Stimulated activated CD8-positive, alpha-beta memory T cell treated with anti-CD3 and anti-CD28 coated beads, Interleukin-2, amount 100 ng/mL, for 48 hours (primary cell): ENCODE measurements at places on chromosomes 2 and 18.

DNA sequence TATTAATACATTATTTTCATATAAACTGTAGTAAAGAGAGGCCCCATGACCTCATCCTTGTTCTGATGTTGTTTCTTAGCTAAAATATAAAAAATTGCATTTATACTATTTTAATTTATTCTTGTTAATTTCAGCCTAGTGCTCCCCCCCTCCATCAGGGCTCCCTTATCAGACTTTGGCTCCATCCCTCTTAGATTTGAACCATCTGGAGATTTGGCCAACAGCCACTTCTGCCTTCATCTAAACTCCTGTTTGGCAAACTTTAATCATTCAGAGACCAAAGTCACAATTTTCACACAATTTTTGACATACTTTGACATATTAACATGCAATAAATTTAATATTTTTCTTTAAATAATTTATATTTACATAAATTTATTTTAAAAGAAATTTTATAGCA is 569.3 kb downstream of the TDRD15 start:
- no peak for DNase-seq

DNA sequence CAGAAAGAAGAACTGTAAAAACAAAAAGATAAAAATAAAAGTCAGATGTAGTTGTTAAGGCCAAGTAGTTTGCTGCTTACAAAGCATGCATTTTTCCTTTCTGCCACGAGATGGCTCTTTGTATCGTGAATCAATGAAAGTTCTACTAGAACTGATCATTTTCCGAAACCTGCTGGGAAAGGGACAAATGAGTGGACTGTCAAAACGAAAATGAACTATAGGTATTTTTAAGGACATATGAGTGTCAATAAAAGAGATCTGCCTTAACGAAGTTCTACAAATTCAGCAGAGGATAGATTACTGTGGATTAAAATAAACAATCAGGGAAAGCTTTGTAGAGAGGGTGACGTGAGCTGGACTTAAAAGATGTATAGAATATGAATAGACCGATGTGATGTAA is 15.0 kb upstream of the ELOA2 start:
- DNase-seq = no peak

DNA sequence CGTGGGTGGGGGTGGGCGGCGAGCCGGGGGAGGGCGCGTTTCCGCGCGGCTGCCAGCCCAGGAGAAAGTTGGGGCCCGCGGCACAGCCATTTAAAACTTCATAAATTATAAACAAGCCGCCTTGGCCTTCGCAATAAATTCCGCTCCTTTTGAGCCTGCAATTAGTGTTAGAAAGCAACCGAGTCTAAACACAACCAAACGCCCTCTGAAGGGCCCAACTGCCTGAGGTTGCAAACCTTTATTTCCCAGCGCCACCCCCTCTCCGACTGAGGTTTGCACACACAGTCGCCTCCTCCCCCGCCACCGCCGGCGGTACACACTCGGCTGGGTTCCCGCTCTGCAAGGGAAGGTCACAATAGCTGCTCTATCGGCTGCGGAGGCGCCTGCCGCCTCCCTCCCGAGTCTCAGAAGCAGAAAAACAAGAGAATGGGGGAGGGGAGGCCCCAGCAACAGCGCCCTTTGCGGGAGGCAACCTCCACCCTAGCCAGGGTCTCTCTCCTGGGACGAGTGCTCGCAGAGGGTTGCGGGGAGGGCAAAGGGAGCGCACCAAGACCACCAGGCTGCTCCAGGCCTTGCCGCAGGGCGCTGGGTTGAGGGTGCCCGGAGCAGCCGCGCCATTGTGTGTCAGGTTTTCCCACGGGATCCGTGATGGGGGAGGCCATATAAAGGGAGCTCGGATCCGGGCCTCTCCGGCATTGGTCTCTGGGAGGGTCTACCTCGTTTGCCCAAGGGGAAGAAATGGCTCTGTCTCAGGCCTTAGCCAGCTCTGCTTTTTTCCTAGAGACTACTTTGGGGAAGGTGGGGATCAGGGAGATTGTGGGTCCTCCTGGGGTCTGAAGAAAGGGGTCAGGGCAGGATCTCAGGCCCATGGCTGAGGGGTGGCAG is 13.4 kb upstream of the HOXD1 start:
- DNase-seq = no peak

DNA sequence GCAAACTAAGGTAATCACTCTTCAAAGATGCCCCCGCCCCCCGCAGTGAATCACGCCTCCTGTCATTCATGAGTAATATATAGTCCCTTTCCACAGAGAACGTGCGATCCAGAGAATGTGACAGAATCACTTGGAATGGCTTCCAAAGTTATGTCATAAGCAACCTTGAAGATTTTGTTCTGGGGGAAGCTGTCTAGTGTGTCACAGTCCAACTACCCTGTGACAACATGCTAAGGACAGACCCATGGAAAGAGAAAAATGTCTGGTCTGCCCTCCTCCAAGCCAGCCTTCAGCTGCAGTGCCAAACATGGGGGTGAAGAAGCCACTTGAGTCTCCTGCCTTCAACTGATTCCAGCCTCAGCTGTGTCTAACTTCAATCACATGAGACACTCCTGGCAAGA is 259.1 kb downstream of the SS18 start:
- no peak for DNase-seq

GRCh38 chr2:221448057-221448843 is 123.9 kb downstream of the EPHA4 start:
- no peak for DNase-seq

DNA sequence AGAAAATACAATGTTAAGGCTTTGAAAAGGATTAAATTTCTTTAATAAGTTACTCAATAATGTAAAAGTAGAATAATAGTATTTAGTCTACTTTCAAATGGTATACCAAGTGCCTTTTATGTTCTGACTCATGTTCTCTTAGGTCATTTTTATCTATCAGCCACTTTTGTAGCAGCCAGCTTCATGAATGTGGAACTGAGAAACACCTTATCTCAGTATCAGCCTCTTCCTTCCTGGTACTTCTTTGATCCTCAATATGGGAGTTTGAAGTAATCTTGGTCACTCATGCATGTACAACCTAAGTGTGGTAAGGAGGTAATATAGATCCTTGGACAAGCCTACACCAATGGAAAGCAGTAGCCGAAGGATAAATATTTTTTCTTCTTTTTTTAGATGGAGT is 180.4 kb upstream of the NRXN1 start:
- no peak for DNase-seq

GRCh38 chr2:144546933-144547332 is 27.0 kb upstream of the ZEB2 start:
- DNase-seq = no peak

GRCh38 chr2:74261204-74261864 is 62.9 kb downstream of the MTHFD2 start:
- DNase-seq = no peak

GRCh38 chr18:30908381-30908780 is 134.2 kb downstream of the DSC3 start:
- DNase-seq = no peak

- peak; percentile 7 for DNase-seq
Measured at GRCh38 chr2:241924069-241924908, 54.8 kb downstream of the RTP5 start.

DNA sequence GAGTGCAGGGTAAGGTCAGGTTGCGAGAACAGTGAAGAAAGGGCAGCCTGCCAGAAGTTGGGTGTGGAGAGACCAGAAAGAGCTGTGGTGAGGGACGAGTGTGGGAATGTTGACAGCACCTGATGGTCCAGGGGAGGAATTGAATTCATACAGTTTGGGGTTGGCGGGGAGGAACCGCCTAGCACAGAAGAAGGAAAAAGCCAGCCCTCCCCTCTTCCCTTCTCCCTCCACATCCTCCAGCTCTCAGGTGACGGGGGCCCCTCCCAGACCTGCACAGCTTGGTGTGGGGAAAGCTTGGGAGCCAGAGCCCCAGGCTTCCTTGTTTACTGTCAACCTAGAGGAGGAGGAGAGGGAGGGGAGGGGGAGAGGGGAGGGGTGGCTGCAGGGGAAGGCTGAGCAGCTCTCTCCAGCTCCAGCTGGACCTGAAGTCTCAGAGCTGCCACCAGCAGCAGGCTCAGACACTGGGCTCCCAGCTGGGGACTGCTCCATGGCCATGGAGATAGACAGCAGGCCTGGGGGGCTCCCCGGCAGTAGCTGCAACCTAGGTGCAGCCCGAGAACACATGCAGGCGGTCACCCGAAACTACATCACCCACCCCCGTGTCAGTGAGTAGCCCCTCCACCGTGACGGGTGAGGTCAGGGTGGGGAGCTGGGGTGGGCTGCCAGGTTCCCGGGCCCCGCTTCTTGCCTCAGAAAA is at the start of gene ATP6V1B1:
Gene ATP6V1B1, plus strand, starts transcription at position 433 of the 697 bp plus-strand sequence. Its CDS starts 55 bp downstream, at position 488.
- no peak for DNase-seq
